Activated CD4-positive, alpha-beta T cell treated with anti-CD3 and anti-CD28 coated beads for 36 hours (primary cell): ENCODE measurements at places on chromosomes 16 and 17. TPM values are rescaled to one million over a fixed set of nuclear protein-coding genes. Genes with fewer than 3 reads are reported as not detected.
A peak's percentile ranks its signal among the peaks of the same experiment; 100 is the strongest.

GRCh38 chr17:82432017-82432416, 13.6 kb upstream of the OGFOD3 start:
- no peak for DNase-seq

- no peak for DNase-seq
These were observed 5.0 kb upstream of the MC1R start for GRCh38 chr16:89913408-89914387.

- no peak for DNase-seq
These were observed 35.0 kb upstream of the RASD1 start for GRCh38 chr17:17531156-17531555.

DNA sequence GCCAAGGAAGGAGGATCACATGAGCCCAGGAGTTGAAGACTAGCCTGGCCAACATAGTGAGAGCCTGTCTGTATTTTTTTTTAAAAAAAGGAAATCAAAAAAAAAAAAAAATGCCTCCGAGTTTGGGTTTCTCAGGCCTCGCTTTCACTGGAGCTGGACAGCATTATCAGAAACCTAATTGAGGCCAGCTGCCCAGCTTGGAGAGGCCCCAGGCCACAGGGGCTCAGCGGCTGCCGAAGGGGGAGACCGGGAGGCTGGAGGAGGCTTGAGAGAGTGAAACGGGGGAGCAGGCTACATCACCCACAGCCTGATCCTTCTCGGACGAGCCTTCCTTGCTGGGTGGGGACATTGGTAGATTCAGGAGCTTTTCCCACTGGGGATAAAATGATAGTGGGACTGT, 5.1 kb downstream of the TTYH2 start:
- DNase-seq, result no peak

Gene ZFPM1
- 12.6 TPM for total RNA-seq

- peak; percentile 97 for DNase-seq
These were observed at the start of gene USP7 for GRCh38 chr16:8963821-8964441. USP7 (minus strand) TSS chr16:8963906; CDS start chr16:8963285, 621 bp downstream.

DNA sequence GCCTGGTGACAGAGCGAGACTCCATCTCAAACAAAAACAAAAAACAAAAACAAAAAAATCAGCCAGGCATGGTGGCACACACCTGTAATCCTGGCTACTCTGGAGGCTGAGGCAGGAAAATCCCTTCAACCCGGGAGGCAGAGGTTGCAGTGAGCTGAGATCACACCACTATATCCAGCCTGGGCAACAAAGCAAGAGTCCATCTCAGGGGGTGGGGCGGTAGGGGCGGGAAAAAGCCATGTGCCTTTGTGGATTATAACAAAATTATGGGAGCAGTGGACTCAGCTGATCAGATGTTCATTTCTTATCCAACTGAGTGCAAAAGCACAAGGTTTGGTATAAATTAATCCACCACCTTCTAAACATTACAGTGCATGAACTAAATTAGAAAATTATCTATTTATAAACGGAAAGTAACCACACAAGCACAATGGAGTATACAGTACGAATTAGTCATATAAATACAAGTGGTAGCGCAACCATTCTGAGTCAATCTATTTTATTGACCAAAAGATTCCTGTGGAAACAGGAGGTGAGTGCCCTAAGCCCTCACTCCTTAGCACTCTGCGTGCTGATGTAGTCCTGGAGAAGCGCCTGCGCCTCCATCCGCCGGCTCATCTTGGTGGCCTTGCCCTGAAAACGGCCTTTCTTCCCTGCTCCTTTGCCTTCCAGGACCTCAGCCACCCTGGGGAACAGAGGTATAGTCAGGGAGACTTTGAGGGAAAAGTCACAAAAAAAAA, 14.0 kb downstream of the AARSD1 start:
- no peak for DNase-seq

GRCh38 chr16:68363658-68364521, 53.1 kb downstream of the PRMT7 start:
- no peak for DNase-seq

Gene CCL15
- total RNA-seq, result not detected
